M059J (cell line): ENCODE measurements at places on chromosomes 3 and 15. TPM values are rescaled to one million over a fixed set of nuclear protein-coding genes. Genes with fewer than 3 reads are reported as not detected.

C3orf22 gene
- not detected in 2 replicates for total RNA-seq

GPR149 gene
- total RNA-seq, result not detected in 2 replicates

UBE2E2 gene
- total RNA-seq, result 12.0 and 17.5 TPM in 2 replicates

ETV5 gene
- 52.6 and 52.9 TPM in 2 replicates for total RNA-seq

IQCH gene
- total RNA-seq, result 4.3 and 8.3 TPM in 2 replicates

CHAC1 gene
- total RNA-seq, result 2.6 and 7.4 TPM in 2 replicates

ISLR2 gene
- 0.17 TPM in 1 of 2 replicates, not detected in the other for total RNA-seq

KBTBD12 gene
- total RNA-seq, result 0.07 and 0.57 TPM in 2 replicates

SORD gene
- 11.1 and 22.0 TPM in 2 replicates for total RNA-seq

CHRM5 gene
- total RNA-seq, result not detected in 2 replicates

DNAH12 gene
- total RNA-seq, result 0.02 and 0.47 TPM in 2 replicates

LMOD3 gene
- not detected in 2 replicates for total RNA-seq

FILIP1L gene
- 35.1 and 43.2 TPM in 2 replicates for total RNA-seq

GOLGA8S gene
- not detected in 2 replicates for total RNA-seq

DNA sequence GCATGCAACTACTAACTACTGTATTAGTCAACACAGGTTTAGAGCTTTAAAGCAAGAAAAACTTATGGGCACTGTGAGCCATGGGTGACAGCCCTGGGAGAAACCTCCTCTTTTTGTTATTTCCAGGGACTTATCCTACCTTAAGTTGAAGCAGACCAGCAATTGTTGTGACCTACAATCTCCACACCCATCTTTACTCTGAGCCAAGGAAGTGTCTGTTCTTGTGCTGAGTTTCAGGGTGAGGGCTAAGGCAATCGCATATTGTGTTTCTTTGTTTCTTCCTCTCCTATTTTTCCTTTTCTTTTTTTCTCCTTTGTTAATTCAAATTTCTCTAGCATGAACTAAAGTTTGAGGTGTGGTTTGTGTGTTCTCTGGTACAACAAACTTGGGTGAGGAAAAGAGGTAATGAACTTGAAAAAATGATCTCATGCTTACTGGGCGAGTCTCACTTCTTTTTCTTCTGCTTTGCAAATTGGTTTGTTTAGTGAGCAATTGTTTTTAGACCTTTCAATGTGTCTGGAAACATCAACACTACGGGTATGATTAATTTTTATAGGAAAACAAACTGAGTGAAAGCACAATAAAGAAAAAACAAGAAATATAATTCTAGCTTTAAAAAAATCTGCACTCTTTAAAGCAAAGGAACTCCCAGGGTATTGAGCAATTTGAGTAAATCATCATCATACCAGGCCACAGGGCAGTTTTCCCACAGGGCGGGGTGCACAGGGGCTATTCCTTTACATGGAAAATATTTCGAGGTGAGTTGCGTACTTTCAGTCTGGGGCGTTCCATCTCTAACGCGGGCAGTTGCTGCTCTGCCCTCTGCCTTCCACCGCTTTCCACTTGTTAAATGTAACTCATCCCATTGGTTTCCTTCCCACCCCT is 2.7 kb downstream of the UPK1B start:
- peak; percentile 31 for DNase-seq

DNA sequence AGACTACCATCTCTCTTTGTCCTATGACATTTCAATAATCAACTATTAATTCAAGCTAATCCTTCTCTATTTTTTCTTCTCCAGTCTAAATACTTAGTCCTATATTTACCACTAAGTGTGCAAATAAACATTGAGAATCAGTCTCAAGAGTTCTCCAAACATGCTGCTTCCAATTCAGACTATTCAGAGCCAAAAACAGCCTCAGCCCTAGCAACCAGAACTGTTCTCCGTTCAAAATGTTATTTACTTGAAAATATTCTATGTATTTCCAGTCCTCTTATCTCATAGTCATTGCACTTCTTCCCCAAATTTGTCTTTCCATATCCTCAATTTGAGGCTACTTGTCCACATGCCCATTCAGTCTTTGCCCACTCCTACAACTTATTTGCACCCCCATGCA is 805.5 kb downstream of the IGSF11 start:
- no peak for DNase-seq

GRCh38 chr3:153320585-153321128 is 158.6 kb downstream of the RAP2B start:
- DNase-seq, result no peak

GRCh38 chr3:155097009-155097349 is 16.9 kb downstream of the MME start:
- DNase-seq, result no peak

GRCh38 chr15:72813345-72814004 is 29.9 kb upstream of the ADPGK start:
- no peak for DNase-seq

GRCh38 chr15:79213650-79214049 is 68.9 kb upstream of the ANKRD34C start:
- no peak for DNase-seq

DNA sequence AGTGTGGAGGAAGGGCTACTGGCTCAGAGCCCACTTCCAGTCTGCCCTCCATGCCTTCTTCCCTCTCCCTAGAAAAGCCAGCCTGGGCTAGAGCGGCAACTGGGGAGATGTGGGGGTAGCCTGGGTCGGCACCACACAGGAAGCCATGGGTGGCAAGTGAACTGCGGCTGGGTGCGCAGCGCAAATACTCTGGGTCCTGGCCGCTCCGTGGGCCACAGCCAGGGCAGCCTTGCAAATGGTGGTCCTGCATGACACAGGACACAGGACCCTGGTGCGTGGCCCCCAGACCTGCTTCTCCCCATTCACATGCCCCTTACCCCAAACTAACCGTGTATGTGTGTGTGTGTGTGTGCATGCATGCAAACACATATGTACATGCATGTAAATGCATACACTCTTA is 25.7 kb downstream of the PRKCD start:
- no peak for DNase-seq

GRCh38 chr3:80998022-80998421 is 763.4 kb downstream of the GBE1 start:
- DNase-seq, result no peak

- DNase-seq, result peak; percentile 15
Observed at GRCh38 chr3:104746056-104746455, 620.7 kb upstream of the ALCAM start.

DNA sequence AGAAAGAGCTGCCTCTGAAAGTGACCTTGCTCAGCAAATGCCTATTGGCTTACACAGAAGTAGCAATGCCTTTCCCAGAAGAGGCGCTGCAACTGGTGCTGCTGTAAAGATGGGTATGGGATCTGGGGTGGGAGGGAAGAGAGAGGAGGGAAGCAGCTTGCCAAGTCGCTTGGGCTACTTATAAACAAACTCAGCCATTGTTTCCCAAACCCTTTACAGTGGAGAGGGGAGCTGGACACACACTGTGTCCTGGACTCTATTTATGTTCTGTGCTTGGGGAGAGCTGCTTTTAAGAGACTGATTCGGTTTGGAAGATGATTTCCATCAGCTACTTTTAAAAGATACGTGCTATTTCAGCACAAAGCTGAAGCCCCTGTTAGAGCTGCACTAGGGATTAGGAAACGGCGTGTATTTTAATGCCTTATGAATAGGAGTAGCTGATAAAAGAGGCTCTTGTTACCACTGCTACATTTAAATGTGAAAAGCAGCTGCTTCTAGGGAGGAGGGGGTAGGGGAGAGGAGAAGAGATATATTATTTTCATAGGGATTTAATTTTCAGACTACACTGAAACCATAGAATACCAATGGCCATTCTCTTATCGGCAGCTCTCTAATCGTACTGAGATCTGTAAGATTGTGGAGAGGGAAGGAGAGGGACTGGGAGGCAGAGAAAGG is 440.6 kb downstream of the MCTP2 start:
- no peak for DNase-seq

DNA sequence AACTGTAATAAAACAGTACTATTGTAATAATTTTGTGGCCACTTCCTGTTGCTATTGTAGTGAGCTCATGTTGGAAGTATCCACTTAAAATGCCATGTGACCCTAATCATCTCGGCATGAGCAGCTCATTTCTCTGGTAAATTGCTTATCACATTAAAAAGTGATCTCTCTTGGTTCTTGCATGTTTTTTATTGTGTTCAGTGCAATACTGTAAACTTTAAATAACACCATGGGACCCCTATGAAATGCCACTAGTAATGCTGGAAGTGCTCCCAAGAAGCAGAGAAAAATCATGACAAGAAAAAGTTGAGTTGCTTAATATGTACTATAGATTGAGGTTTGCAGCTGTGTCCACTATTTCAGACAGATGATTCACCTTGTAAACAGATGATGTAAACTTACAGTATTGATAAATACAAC is 45.6 kb downstream of the NMD3 start:
- peak; percentile 86 for DNase-seq

- peak; percentile 54 for DNase-seq
Observed at GRCh38 chr15:52031556-52031955, 12.5 kb downstream of the MAPK6 start.

GRCh38 chr15:68205954-68206539 is 915 bp upstream of the CALML4 start:
- DNase-seq, result no peak

GRCh38 chr3:155188031-155188430 is 105.5 kb downstream of the STRIT1 start:
- no peak for DNase-seq

- DNase-seq, result no peak
Observed at GRCh38 chr15:55742498-55742926, 440 bp downstream of the PRTG start.

DNA sequence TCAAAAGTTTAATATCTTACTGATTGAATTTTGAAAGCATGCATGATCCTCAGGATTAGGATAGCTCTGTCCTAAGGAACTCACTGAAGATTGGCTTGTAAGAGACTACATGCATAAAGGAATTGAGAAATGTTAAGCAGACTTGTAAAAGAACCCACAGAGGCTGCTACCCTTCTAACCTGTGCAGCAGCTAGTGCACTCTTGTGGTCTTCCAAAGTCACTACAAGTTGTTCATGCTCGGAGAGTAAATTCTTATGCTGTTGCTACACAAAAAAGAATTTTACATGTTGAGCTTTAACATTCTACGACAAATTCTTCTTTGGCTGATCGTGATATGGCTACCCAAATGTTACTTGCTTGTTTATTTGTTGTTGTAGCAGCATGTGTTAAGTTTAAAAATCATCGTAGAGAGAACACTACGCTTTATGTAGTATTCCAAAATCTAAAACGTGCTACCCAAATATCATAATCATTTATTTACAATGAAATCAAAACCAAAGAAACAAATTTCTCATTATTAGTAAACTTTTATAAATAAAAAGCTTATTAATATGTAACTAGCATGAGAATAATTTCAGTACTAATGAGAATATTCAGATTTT is 55.0 kb downstream of the GOLIM4 start:
- peak; percentile 60 for DNase-seq
